ENCODE measurements at places on chromosomes 6 and 20.
A peak's percentile ranks its signal among the peaks of the same experiment; 100 is the strongest.

DNA sequence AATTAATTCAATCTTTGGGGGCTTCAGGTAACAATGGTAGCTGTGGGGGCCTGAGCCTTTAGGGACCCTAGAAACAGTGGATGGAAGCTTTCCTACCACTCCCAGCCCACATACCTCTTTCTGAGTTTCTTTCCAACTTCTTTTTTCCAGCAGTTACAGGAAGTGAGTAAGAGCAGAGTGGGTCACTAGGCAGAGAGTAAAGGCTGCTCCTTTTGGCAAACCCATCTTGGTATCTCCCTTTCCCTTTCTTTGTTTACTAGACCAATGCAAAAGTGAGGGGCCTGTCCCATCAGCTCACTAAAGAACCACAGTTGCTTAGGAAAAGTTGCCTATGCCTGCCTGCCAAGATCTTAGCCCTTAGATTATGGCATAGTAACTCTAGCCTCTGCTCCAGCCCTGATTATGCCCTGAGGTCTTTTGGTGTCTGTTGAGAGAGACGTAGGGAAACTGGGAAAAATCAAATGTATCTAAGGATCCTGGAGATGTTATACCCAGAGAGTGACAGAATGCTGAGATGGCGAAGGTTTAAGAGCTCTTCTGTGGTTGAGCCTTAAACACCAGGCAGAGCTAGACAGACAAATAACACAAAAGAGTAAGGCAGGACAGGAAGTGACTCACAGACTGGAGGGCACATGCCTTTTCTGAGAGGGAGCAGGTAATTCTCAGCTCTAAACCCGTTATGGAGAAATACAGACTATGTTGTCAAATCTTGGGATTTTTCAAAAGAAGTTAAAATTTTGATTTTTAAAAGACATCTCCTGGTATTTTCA, 31.3 kb downstream of the TRMT6 start:
- DNase-seq, result no peak

- DNase-seq, result no peak
These were observed 68.7 kb upstream of the MYL9 start for GRCh38 chr20:36472637-36473090.

GRCh38 chr20:64058536-64058935, 4.5 kb upstream of the TCEA2 start:
- DNase-seq, result no peak

DNA sequence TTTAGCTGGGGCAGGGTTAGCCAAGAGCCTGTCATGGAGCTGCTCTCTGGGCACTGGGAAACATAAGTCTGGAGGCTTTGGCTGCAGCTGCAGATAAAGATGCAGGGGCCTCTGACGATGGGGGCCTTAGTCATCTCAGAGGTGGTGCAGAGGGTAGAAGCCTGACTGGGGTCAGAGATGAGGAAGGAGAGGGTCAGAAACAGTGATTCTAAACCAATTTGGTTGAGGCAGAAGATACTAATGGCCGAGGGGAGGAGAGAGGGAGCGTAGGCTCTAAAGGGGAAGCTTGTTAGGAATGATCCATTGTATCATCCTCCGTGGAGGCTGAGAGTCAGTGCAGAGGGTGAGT, 33.8 kb downstream of the PLEKHG1 start:
- DNase-seq, result no peak

DNA sequence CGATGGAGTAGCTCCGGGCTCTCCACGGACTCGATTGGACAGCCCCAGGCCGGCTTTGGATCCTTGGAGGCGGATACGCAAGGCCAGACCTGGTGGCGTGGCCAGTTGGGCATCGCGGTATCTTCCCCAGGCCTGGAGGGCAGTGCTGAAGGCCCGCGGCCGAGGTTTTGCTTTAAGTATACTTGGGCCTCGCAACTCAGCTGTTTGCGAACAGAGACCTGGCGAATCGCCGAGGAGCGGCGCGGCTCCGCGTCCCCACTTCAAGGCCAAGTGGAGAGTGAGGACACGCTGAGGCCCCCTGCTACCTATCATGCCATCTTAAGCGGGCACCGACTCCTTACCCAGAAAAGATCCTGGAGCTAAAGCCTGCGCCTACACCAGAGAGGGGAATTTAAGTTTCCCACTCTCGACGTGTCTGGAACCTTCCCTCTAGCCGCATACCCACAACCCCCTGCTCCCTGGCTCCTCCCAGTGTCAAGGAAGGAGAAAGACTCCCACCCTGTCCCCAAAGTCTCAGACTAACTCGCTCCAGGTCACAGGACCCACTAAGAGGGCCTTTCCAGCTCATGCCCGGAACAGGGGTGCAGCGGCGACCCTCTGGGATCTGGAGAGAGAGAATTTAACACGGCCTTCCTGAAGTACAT, 4.1 kb downstream of the LINC00237 start:
- DNase-seq, result no peak

DNA sequence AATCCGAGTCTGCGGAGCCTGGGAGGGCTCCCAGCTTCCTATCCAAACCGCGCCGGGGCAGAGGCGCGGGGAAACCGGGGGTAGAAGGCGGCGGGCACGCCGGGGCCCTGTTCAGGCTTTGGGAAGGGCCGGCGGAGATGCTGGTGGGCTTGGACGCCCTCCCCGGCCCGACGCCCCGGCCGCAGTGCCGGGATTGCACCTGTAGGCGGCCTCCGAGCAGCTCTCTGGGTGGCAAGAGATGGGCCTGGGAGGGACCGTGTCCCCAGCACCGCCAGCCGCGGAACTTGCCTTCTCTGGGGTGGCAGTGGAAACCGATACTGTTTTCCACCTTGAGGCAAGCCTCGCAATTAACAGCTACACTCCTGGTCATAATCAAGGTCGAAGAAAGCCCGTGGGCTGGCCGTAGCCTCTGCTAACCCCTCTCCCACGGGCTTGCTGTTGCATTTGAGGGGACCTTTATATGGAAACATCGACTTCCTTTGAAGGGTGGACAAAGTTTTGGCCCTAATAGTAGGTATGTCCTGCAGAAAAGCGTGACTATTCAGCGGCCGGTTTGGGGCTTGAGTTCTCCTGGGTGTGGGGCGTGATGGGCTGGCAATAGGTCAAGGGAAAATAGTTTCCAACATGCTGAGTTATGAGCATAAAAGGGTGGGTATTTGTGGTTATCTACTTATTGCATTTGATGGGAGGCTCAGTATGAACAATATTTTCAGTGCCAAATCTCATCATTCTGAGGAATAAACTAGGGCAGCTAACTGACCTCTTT, 1.1 kb upstream of the JAG1 start:
- no peak for DNase-seq

DNA sequence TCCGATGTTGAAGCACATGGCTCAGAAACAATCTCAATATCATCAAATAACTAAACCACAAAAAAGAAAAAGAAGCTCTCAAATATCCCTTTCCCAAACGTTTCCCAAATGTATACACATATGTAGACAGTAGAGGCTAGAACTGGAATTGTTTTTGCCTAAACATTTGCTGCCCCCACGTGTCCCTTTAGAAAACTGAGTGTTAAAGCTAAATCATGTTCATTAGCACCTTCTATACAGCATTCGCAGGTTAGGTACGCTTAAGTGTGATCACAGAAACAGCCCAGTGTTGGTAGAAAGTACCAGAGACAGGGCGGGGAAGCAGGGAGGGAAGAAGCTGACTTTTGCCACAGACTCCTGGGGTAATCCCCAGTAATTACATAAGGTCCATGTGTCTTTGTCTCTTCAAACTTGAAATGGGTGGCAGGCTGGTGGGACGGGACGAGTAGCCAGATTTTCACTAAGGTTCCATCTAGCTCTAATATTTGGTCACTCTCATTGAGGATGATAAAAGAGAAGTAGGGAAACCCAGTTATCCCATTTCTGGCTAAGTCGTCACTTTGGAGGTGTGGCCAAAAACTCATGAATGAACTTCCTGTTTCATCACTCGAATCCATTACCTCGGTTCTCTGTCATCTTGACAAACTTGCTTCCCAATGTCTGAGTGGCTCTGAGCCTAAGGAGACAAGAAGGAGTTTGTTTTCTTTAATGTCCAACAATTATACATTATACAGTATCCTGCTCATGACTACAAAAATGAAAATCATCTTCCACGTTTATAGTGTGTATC, 15.0 kb upstream of the TFAP2A start:
- DNase-seq, result peak; percentile 19

- no peak for DNase-seq
These were observed 141.2 kb downstream of the DTNBP1 start for GRCh38 chr6:15521582-15521981.

- no peak for DNase-seq
These were observed 1.8 kb downstream of the CTSA start for GRCh38 chr20:45892828-45893500.

- no peak for DNase-seq
These were observed 121.2 kb downstream of the BCKDHB start for GRCh38 chr6:80227545-80228105.

GRCh38 chr20:14406495-14406894, 69.1 kb upstream of the FLRT3 start:
- no peak for DNase-seq

DNA sequence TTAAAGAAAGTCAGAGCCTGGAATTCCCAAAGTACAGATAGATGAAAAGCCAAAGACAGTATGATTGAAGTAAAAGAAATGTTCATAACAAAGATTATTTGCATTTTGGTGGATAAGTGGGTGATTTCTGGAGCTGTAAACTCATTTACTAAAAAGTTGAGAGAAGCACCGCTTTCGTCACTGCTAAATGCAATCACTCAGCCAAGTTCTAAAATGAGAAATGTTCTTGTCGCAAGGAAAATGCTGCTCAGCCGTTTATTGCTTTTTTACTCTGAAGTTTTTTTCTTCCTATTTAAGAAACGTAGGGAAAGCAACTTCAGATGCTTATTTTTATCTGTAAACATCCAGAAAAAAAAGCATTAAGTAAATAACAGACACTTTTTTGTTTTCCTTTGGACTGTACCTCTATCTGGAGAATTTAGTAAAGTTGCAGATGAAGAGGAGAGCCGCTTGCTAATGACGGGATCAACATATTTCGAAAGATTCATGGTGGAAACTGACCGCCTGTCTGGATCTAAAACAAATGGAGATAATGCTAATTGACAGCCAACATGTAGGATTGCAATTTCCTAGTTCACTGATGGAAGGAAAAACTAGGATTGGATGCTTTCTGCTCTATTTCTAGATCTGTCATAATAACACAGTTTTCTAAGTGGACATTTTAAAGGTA, 93.8 kb upstream of the BCLAF1 start:
- DNase-seq, result no peak

DNA sequence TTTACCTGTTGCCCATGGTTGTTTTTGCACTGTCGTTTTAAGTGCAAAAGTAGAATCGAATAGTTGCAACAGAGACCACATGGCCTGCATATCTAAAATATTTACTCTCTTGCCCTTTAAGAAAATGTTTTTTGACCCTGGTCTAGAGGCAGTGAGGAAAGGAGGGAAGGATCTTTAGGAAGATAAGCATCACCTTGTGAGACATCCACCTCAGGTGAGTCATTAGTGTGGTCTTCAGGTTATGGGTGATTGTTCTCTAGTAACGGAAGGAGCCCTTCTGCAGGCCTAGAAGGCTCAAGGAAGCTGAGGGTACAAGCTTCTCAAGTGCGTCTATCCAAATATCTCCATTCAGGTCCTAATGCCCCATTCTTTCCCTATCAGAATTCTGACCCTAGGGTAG, 6.6 kb upstream of the RAB44 start:
- no peak for DNase-seq

DNA sequence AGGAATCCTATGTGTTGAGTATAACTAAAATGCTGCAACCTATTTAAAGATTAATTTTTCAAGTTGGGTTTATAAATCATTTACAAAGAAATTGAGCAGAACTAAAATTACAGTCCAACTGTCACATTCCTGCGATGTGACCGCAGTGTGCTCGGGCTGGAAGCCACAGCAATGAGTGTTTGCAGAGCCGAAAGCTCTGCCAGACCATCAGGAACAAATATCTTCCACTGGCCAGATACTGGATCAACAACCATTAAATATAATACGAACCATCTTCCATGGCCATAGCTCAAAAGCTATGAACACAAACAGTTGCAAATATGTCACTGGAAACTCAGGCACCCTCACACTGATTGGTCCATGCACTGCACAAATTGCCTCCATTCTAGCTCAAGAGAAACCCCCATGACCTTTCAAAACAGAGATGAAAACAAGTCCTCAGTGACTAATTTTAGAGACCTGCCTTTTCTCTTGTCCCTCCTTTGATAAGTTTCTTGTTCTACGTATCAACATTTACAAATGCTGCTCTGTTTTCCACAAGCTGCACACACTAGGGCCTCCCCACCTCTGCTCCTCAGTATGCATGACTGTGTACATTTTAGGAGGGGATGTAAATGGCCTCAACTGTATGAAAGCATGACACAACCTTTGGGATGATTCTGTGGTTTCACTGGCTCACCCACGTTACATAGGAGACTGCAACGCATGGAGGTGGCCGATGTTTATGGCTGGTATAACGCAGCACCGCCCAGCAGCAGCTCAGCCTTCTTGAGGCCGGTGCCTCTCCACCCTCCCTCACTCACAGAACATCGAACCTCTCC, 171.7 kb downstream of the WDR27 start:
- DNase-seq, result no peak

- DNase-seq, result no peak
These were observed 17.9 kb downstream of the PNRC1 start for GRCh38 chr6:89098461-89098860.

GRCh38 chr6:35203152-35203670, 10.5 kb upstream of the SCUBE3 start:
- DNase-seq, result no peak

- DNase-seq, result no peak
These were observed 2.3 kb downstream of the THBD start for GRCh38 chr20:23047001-23047737.

DNA sequence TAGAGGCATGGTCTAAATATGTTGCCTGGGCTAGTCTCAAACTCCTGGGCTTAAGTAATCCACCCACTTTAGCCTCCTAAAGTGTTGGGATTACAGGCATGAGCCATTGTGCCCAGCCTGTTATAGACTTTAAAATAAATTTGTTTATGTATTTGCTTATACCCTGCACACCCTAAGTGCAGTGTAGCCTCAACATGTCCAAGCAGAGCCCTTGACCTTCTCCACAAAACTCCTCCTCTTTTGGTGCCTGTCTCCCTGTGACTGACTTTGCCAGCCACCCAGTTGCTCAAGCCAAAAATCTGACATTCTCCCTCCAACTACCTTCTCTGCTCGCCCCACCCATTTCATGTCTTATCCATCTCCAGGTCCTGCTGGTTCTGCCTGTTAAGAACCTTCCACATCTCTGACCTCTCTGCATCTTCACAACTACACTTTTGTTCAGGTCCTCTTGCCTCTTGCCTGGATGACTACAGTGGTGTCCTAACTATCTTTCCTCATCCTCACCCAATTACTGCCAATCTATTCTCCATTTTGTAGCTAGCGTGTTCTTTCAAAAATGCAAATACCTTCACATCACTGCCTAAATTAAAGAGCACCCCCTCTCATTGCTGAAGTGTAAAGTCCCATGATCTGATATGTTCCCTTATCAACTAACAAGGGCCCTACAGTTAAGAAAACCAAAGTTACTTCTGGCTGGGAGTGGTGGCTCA, 11.2 kb upstream of the KIFC1 start:
- DNase-seq, result no peak

- no peak for DNase-seq
These were observed 150.0 kb upstream of the SPACA1 start for GRCh38 chr6:87897663-87898062.
